NCI-H1092 treated with DMSO at 0.1 percent for 48 hours (cell line): ENCODE measurements at places on chromosomes 11 and 22.
A peak's percentile ranks its signal among the peaks of the same experiment; 100 is the strongest.

GRCh38 chr11:116707161-116707629 is 65.6 kb downstream of the BUD13 start:
- peak; percentile 62 for DNase-seq

GRCh38 chr22:24025475-24025874 is 14.4 kb downstream of the CABIN1 start:
- DNase-seq, result no peak

- DNase-seq, result no peak
These were observed 10.5 kb downstream of the SLC16A8 start for GRCh38 chr22:38073150-38074130.

- no peak for DNase-seq
These were observed 13.1 kb upstream of the TMEM123 start for GRCh38 chr11:102465696-102466095.

DNA sequence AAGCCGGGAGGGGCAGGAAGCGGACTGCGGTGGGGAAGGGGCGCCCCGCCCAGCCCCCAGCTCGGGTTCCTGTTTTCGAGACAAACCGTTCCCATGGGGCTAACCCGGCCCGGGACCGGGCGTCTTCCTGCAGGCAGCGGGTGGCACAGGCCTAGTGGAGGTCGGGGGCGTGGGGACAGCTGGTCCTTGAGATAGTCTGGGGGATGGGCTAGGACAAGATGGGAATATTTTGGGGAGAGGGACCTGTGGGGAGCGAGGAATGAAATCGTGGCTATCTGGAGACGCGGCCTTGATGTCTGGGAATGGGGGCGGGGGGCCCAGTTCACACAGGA is 1.2 kb upstream of the RASGRP2 start:
- DNase-seq, result no peak

DNA sequence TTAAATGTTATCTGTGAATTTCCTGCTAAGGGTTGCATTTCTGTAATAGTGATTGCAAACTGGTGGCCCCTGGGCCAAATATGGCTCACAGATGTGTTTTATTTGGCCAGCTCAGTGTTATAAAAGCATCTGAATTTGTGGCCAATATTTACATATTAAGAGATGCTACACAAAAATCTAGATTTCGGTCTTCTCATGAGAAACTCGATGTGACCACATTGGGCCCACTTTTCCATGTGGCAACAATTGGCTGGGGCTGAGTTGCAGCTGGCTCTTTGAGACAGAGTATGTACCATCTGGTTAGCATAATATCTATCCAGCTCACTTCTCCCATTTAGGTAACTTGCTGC is 244.5 kb upstream of the POU2AF2 start:
- DNase-seq, result no peak

GRCh38 chr11:72204886-72205285 is 11.7 kb upstream of the FOLR2 start:
- DNase-seq, result no peak

DNA sequence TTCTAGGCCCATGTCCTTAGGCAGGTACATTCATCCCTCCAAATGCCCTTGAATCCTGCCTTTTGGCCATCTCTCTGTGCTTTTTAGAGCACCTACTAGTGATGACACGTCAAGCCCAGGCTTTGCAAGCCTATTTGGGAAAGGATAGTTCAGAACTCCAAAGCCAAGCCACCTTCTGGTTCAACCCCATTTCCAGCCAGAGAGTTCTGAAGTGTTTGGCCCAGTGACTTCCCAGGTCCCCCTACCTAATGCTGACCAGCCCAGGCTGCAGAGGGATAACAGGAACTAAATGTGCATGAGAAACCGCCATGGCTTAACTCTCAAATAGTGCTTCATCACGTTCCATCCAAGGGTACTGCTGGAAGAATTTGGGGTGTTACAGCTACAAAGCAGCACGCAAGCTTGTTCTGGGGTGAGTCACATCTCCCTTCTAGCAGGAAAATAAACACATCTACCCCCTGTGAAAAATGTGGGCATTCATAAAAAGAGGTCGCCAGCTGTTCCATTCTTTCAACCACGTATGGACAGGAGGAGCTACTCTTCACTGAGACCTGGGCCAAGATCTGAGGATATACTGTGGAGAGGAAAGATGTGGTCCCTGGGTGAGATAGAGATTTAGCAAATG is 2.0 kb upstream of the FXYD6 start:
- no peak for DNase-seq

DNA sequence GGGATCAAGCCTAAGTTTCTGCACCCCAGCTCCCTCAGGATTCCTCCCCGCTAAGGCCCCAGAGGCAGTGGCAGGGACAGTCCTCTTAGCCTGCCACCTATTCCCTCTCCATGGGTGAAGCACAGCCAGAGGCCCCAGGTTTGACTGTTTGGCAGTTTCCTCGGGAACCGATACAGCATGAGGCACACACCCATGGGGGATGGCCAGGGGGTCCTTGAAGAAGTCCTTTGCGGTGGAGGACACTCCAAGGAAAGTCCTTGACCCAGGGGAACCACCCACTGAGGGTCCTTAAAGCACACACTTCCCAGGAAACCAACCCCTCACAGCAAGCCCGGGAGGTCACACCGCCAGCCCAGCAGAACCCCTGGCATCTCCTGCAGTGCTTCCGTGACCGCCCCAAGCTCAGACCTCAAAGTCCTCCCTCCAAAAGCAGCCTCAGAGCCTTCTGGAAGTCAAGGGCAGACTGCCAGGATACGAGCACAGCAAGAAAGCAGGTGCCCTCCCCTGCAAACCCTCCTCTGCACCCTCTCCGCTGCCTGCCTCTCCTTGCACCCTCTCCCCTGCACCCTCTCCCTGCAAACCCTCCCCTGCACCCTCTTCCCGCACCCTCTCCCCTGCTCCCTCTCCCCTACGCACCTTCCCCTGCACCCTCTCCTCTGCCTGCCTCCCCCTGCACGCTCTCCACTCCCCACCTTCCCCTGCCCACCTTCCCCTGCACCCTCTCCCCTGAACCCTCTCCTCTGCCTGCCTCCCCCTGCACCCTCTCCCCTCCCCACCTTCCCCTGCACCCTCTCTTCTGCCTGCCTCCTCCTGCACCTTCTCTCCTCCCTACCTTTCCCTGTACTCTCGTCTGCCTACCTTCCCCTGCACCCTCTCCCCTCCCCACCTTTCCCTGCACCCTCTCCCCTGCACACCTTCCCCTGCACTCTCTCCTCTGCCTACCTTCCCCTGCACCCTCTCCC is 1.4 kb downstream of the SIGIRR start:
- DNase-seq, result no peak

DNA sequence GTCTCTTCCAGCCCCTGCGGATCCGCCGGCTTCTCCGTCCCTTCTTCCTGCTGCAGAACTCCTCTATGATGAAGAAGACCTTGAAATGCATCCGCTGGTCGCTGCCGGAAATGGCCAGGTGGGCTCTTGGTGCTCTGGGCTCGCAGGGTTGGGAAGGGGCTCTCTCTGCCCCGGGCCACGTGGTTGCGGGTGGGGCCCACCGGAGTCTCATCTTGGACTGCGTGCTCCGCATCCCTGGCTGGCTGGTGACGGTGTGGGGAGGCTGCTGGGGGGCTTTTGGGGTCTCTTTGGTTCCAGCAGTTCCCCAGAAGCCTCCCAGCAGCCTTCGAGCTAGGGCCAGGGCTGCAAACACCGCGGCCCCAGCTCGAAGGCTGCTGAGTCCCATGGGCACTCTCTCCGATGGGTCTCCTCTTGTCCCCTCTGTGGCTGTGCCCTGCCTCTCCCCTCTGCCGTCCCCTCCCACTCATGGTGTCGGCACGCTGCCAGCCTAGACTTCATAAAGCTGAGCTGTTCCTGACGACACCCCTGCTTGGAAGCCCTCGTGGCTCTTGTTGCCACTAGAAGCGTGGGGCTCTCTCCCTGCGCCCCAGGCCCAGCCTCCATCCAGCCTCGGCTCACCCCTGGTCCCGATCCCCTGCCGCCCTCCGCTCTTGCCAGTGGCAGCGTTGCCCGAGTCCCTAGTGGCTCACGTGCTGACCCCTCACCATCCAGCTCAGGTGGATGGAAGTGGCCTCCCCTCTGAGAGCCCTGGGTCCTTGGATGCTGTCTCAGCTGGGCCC is 14.3 kb downstream of the TPCN2 start:
- DNase-seq, result no peak

GRCh38 chr11:132330515-132330914 is 960.1 kb downstream of the NTM start:
- no peak for DNase-seq

DNA sequence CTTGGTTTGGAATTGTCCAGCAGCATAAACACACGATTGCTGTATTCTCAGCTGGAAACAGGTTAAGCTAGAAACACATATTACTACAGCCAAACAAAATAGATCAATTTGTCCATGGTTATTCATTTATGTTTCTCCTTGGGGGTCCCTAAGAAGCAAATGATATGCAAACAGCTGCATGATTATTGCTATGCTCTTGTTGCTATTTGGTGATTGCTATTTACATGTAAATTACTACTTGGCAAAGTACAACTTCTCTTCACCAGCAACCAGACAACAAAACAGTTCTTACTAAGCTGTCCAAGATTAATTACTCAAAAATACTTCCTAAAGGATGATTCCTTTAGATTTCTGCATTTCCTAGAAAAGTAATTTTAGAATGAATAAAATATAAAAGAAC is 567.9 kb upstream of the ARHGAP42 start:
- DNase-seq, result no peak

DNA sequence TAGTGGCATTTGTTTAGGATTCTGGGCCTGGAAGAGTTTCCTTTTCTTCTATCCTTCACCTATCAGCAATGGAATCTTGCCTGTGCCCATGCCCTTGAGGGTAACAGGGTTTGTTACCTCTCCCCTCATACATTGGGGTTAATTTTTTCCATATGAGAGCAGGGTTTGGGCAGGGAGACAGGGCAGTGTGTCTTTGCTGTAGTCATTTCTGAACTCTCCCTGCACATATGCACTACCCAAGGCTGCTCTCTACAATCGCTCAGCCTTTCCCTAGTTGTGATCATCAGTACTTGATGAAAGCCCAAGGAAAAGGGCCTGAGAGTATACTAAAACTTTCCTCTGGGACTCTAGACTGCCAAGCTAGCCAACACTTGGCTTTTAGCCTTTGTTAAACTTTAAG is 95.7 kb downstream of the LRRC32 start:
- DNase-seq, result no peak

DNA sequence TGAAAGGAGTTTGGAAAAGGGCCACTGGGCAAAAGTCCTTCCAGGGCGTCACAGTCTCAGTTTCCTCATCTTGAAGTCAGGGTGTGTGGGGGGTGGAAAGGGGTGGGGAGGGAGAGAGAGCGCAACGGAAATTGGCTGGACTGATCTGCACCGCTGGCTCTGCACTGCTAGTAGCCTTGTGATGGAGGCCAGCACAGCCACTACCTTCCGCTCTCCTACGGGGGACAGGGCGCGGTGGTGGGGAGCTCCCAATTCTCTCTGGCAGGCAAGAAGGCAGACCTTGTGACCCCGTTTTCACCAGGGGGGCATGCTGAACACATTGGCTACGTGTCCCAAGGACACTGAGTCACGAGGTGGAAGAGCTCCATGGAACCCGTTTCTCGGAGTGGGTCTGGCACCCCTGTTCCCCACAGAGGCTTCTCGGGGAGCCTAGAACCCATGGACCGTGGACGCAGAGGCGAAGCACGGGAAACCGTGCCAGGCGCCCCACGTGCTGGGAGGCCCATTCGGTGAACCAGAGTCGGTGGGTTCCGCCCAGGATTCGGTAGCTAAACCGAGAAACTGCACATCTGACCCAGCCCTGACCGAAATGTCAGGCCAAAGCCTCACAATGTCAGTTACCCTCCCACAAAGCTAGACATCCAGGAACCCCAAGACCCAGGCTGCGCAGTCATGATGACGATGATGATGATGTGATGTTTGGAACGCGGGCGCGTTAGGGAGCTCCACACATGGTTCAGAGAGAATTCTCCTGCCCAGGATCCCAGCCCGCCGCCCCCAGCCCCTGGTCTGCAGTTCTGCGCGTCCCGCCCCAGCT is 28.3 kb upstream of the WNT11 start:
- DNase-seq, result no peak

DNA sequence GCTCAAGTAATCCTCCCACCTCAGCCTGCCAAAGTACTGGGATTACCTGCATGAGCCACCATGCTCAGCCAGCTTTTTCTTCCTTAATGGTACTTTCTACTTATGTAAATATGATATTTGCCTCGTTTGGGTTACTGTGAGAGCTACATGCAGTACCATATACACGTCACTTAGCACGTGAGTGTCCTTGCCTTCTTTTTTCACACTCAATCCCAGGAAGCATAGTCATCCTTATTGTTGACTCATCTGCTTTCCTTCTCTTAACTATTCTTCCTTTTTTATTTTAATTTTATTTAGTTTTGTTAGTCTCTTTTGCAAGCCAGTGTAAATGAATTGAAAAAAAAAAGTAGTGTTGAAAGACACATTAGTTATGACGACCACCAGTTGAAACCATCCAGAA is 205.9 kb downstream of the HIPK3 start:
- DNase-seq, result no peak

DNA sequence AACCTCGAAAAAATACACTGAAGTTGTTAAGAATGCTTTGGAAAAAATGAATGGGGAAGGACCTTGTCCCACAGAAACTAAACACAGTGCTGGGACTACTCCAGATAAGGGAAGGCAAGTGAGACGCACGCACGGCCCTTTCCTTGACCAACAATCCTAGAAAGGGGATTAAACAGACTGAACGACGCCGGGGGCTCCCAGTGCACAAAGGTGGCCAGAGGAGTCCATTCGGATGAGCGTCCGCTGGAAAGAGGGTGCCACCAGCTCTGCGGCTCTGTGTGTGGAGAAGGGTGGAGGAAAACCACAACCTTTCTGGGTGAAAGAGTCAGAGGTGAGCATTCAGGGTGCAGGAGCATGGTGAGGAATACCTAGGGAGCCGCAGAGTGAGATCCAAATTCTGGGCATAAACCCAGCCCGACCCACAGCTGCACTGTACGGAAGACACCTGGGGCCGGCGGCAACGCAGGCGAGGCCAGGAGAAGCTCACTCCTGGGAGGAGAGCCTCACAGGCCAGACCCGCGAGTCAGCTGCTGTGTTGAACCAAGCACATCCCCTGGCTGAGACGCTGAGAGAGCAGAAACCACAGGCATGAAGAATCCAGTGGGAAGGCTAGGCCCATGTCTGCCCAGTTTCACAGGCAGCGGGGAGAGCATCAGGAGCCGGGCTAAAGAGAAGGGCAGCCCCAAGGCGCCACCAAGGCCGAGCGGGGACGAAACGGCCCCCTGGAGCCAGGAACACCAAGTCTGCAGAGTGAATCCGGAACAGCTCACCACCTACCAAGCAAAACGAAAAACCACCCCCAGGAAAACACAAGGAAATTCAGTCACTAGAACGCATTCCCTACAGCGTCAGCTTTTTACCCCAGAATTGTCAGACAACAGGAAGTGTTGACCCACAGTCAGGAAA is 177.1 kb downstream of the BRD1 start:
- DNase-seq, result no peak

GRCh38 chr11:59555601-59556114 is 44.3 kb downstream of the OR4D9 start:
- DNase-seq, result no peak

- DNase-seq, result no peak
These were observed 66.7 kb downstream of the RAB30 start for GRCh38 chr11:83004746-83005556.

- no peak for DNase-seq
These were observed 111.3 kb downstream of the SLC17A6 start for GRCh38 chr11:22449441-22449840.

GRCh38 chr11:12118949-12119348 is 8.6 kb downstream of the MICAL2 start:
- DNase-seq, result no peak

GRCh38 chr11:97570636-97571035 is 1180.8 kb downstream of the JRKL start:
- DNase-seq, result no peak
